CD4-positive, CD25-positive, alpha-beta regulatory T cell (primary cell): ENCODE measurements at places on chromosomes 2 and 18.

DNA sequence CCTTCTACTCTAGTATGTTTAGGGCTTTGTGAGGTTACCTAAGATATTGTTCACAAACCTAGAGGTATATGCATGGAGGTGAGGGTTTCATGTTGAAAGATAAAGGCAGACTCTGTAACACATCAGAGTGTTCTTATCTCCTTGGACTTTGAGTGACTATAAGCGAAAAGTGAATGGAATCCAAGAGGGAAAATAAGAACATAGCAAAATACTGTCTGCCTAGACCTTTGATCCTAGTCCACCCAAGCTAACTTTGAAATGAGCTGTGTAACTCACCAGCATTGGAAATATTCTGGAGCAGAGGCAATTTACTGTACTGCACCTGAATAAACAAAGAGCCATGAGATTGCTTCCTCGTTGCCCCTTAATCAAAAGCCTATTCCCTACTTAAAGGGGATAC lies 28.2 kb upstream of the GALNT1 start:
- DNase-seq: no peak

DNA sequence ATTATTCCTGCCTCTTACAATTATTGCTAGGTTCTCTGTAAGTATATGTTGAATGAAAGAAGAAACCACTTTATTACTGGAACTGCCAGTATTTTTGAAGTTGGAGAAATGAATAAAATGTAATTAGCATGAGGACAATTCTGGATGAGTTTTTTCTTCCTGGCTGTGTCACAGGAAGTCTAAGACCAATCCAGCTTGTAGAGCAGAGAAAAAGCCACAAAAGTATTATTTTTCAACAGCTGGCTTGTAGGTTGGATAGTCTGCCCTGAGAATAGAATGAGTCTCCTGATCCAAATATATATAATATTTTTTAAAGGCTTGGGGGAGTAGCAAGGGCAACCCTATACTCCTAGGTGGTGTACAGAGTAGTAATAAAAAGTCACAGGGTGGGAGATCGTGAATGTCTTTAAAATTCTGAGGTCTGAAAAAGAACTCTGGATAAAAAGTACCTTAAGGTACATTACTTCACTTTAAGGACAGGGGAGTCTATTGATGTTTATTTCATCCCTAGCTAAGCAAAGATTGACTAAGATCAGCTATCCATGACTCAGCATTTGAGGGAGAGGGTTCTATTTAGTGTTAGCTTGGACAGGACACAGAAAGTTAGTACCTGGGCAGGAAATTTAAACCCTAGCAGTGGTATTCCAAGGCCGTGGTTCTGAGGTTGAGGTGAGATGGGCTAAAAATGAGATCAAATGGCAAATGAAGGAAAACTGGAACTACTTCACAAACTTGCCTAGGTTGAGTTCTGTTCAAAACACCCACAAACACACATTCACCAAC lies 31.7 kb downstream of the SLC40A1 start:
- DNase-seq: no peak

- DNase-seq: no peak
These were observed 42.8 kb upstream of the TPO start for GRCh38 chr2:1370461-1370860.

DNA sequence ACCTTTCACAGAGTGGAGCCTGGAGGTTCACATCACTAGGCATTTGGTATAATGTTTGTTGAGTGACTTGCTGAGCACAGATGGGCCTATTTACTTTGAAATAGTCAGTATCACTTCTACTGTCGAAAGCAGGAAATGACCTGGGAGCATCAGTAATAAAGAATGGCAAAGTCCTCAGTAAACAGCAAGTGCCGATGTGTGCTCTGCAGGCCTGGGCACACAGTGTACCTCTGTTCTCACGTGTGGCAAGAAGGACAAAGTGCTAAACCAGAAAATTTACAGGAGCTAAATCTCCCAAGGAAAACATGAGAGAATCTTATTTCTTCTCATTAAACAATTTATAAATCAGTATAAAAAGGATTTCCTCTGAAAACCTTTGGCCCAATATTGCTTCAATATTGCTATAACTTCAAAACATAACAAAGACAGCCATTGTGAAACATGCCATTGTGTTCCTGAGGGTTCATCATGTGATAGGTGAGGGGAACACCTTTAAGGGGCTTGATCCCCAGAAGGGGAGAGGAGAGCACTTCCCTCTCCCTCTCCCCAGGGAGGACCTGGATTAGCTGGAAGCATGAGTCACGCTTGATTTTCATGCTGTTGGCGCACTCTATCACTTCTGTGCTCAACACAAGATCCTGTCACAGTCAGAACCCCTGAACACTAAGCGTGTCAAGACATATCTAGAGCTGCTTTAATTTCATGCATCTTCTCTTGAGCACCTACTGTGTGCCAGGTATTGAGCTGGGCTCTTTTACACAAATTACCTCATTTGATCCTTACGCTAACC lies 131.5 kb upstream of the SMAD2 start:
- DNase-seq: no peak

- DNase-seq: no peak
These were observed 317.7 kb downstream of the LPIN1 start for GRCh38 chr2:12064153-12064552.

- DNase-seq: peak; percentile 61
These were observed 477 bp downstream of the ACVR1 start for GRCh38 chr2:157875641-157876065.

DNA sequence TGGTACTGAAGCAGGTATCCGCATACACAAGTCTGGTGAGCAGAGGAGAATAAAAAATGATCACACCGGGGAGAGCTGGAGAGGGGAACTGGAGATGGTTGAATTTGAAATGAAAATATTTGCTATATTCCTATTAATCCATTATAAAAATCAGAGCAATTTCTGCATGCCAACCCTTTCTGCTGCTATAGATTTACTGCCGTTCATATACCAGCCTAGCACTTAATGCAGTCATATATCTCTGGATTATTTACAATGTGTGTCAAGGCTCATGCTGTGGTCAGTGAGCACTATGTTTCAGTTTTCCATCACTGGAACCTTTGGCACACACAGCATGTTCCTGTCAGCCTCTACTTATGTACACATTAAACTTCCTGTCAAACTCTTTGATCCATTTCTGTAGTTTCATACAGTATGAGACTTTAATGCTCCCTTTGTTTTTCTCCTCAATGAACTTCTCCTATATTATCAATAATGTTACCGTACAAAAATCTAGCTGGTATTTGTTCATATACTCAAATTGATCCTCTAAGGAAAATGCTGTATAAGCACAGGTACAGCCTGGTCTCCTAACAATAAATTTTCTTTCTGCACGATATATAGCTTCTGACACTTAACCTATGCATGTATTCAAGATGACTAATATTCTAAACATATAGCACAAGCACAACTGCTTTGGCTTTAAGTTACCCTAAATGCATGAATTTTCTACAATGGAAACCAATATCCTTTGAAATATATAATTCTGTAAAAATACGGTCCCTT lies 36.7 kb downstream of the FANCL start:
- no peak for DNase-seq

DNA sequence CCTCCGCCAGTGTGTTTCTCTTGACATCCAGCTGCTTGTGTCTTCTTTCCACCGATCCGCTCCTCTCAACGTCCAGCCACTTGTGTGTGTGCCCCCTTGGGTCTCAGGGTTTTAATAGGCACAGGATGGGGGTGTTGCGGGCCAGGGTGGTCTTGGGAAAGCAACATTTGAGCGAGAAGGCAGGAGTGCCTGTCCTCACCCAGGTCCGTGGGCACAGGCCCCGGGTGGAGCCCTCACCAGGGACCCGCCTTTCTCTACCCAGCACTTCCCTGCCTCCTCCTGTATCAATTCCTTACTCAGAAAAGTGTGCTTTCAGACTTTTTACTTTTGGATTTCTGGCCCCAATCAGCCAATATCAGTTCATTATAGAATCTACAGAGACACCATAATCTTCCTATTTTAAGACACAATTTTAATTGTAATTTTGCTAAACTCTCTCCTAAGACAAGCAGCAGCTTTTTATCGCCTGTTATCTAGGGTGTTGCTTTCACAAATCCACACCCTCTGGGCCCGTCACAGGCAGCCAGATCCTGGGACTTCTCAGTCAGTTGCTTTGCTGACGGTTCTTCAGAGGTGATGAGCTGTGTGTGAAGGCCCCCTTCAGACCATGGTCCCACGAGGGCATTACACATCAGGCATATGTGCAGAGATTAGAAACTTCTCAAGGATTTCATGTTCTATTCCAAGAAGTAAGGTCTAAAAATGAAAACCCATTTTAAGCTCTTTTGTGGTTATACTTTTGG lies 96.0 kb upstream of the FHL2 start:
- no peak for DNase-seq

- DNase-seq: peak; percentile 28
These were observed 35.3 kb downstream of the GALNT1 start for GRCh38 chr18:35616664-35617423.

DNA sequence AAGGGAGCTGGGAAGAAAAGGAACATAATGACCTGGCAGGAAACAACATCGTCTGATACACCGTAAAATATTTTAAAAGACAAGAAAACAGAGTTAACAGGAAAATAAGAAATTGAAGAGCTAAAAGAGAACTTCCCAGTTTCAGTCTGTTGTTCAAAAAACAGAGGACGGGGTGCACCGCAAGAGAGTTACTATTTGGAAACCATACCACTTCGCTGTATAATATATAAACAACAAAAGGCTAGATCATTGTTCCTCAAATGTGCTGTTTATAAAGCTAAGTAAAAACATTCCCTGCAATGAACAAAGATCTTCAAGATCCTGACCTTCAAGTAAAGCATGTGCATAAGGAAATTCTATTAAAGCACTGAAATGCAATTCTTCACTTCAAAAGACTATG lies 2.1 kb downstream of the PPP3R1 start:
- DNase-seq: no peak
